ENCODE measurements at places on chromosomes 5 and 9.

DNA sequence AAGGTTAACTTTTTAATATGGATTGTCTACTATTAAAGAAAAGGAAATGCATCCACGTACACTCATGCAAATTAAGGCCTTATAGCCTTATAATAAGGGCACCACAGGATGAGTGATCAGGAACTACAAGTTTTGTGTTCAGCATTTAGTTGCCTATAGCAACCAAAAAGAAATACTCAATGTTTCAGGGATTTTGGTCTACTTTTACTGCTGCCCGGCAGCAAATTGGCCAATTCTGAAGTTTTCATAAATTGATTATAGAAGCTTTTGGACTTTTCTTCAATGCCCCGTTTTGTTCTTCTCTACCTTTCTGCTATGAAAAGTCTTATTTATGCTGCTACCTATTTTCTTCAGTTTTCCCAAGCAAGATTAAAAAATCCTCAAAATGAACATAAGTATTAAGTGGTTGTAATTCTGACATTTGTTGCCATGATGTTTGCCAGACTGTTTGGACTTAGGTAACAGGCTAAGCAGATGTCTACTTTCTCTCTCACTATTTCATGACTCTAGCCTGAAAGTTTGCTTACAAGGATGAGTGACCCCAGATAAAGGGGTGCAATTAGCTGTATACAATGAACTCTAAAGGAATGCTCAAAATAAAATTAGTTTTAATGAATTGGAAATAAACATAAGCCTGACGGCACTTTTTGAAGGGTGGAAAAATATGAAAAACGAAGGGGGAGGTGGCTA, 391.5 kb upstream of the DAB2 start:
- DNase-seq, result no peak

DNA sequence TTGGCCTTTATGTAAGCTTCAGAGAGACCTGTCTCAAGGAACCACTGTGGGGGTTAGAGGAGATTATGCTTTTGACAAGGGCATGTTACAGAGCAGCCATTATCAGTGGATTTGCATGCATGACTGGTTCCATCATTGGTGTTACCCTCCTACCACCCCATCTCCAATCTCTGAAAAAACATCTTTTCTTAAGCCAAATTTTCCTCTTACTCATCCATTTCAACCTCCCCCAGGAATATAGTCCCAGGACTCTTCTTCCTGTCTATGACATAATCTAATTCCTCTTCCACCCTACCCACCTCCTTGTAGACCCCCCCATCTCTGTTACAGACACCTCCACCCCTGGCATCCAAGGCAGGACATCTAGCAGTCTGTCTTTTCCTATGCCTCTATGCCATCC, 33.1 kb upstream of the ADRB2 start:
- no peak for DNase-seq

DNA sequence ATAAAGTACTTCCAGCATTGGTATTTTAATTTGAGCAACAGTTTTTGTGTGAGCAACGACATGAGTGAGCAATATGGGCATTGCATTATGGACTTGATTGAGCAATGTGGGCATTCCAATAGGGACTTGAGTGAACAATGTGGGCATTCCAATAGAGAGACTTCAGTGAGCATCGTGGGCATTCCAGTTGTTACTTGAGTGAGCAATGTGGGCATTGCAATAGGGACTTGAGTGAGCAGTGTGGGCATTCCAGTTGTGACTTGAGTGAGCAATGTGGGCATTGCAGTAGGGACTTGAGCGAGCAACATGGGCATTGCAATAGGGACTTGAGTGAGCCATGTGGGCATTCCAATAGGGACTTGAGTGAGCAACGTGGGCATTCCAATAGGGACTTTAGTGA, 52.2 kb downstream of the ZCCHC7 start:
- no peak for DNase-seq

GRCh38 chr5:61534481-61535267, 202.6 kb downstream of the ZSWIM6 start:
- no peak for DNase-seq

GRCh38 chr9:133710661-133711427, 27.3 kb downstream of the SARDH start:
- peak; percentile 29 for DNase-seq

DNA sequence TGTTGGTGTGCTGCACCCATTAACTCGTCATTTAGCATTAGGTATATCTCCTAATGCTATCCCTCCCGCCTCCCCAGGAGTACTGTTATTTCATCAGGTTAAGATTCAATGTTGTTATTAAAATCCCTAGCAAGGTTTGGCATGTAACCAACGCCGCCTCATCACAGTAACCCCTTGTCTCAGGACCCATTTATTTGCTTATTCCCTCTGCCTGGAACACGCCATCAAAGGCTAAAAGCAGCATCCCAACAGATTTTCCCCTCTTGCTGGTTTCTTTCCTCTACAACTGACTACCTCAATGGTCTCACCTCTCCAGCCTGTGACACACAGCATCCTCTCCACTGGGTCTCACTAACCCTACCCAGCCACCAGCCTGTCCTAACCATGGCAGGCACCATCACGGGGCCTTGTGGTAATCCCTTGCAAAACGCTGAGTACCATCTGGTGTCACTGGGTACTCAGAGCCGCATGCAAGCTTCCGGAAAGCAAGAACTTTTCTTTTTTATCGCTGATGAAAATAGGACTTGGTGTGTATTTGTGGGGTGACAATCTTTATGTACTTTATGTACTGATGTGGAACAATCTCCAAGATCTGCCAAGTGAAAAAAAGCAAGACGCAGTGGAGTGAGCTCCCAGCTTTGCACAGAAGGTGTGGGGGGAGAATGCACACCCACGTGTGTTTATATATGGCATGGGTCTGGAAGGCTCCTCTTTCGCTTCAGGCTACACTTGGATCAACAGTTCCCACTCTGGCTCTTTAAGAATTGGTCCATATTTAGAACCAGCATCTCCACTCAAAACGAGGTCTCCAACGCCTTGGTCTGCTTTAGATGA, 6.1 kb downstream of the RPS14 start:
- DNase-seq, result no peak

GRCh38 chr5:133358271-133358670, 254.1 kb downstream of the FSTL4 start:
- no peak for DNase-seq

DNA sequence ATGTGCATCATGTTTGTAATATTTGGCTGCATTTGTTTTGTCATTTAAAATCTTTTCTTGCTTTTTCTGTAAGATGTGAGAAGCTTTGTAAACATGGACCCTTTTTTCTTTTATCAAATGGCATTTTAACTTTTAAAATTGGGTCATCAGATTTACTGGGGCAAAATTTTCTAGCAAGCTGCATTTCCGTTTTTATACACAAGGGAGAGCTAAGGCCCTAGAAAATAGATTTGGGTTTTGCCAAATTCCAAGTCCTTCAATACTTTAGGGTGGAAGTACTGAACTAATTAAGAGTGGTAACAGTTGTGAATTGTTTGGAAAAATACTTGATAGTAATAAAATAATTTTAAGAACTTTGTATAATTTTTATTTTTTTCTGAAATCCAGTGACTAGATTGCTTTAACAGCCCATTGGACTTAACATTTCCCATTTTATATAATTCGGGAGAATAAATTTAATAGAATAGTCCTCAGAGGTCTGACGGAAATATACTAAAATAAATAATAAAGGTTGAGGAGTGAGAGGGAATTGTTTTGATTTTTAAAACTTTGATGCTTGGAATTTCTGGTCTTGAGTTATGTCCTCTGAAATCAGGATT, 117.4 kb downstream of the SMARCA2 start:
- no peak for DNase-seq

- no peak for DNase-seq
These were observed 226.8 kb upstream of the IRX4 start for GRCh38 chr5:2109566-2109965.

- no peak for DNase-seq
These were observed 104.4 kb downstream of the EGFLAM start for GRCh38 chr5:38362713-38363112.

- no peak for DNase-seq
These were observed 189.5 kb downstream of the LURAP1L start for GRCh38 chr9:12964271-12964670.

- DNase-seq, result no peak
These were observed 5.4 kb downstream of the ROPN1L start for GRCh38 chr5:10447041-10447440.

DNA sequence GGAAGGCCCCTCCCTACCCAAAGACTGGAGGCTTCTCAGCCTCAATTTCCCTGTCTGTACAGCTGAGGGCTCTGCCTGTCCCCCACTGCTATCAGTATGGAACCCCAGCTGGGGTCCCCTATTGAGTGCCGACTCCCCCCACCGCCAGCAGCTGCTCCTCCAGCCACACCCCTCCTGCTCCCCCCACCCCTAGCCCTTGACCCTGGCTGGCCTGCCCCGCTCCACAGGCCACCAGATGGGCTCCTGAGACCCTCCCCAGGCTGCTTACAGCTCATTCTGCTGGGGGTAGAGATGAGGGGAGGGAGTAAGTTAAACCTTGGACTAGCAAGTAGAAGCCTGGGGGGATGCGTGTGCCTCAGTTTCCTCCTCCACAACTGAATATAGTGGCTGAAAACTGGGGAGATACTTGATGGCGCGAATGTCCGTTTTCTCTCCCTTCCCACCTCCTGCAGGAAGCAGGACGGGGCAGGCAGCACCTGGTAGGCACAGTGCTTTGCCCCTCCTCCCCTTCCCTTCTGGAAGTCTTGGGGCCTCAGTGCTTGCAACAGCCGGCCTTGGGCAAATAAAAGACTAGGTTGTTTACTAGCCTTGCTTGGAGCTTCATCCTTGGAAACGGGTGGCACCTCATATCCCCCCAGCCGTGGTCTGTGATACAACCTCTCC, 19.1 kb downstream of the URM1 start:
- DNase-seq, result no peak

DNA sequence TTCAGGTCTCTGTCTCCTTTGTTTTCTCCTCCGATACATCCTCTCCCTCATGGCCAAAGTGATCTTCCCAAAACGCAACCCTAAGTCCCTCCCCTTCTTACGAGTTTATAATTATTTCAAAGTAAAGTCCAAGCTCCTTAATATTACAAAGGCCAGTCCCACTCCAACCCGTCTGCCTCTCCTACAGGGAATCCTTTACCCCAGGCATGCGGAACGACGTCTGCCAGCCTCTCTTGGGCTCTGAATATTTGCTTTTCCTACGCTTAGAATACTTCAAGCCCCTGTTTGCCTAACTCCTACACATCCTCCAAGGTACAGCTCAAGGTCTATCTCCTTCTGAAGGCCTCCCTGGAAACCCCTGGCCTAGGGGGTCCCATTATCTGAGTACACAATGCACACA, 246.4 kb downstream of the SLIT3 start:
- no peak for DNase-seq

- no peak for DNase-seq
These were observed 36.2 kb downstream of the NFIB start for GRCh38 chr9:14277761-14278160.

DNA sequence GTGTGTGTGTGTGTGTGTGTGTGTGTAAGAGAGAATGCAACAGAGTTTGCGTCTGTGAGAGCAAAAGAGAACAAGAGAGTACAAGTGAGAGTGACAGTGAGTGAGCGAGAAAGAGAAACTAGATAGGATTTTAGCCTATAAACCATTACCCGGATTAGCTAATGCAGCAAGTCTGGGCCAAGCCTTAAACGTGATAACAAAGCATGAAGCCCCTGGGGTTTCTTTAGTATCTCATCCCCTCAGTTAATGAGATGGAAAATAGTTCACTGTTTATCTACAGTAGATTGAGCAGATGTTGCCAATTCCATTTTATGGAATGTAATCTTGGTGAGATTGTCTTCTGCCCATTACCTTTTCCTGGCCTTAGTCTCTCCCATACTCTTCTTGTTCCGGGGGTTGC, 114.5 kb downstream of the MAT2B start:
- DNase-seq, result no peak

- DNase-seq, result no peak
These were observed 49.2 kb downstream of the EBF1 start for GRCh38 chr5:159050316-159051143.

- DNase-seq, result no peak
These were observed 20.1 kb downstream of the ATOX1 start for GRCh38 chr5:151738125-151738848.

GRCh38 chr5:1175015-1175414, 26.4 kb upstream of the SLC6A19 start:
- DNase-seq, result no peak

DNA sequence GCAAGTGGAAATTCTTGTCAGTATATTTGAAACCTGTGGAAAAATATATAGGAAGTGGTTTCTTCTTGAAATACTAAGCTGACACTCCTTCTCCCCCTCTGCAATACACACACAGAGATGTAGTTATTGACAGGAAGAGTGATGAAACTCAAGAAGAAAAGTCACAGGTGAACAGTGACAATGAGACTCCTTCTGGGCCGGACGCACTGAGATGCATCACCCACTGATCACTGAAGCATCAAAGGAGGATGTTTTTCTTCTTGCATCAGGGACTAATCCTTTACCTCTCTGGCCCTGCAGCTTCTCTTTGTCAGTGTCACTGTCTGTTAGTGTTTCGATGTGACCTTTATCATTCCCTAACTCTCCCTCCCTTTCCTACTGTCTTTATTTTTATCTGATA, 1864.2 kb upstream of the C9orf72 start:
- no peak for DNase-seq

GRCh38 chr5:34802834-34803563, 36.0 kb upstream of the TTC23L start:
- no peak for DNase-seq

DNA sequence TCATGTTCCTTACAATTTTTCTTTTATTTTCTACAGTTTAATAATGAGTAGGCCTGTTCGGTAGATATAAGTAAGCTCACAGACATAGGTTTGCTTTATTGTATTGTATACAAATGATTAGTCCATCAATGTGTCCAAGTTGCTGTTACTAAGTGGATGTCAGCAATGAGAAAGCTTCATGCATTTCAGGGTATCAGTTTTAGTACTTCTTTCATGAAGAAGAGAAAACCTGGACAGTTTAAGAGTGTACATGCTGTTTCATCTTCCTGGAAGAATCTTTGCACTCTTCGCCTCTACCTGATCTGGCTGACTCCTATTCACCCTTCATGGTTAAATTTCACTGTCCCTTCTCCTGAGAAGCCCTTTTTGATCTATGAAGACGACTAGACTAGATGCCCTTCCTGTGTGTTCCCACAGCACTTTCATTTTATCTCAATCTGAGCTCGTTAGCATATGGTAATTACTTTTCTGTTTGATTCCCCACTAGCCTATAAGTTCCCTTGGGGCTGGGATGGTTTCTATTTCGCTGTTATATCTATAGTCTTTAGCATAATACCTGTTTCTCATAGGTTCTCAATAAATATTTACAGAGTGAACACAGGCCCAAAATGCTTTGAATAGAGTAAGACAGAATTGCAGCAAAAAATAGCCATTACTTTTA, 70.7 kb downstream of the CETN3 start:
- DNase-seq, result no peak

- no peak for DNase-seq
These were observed 20.3 kb upstream of the RIC1 start for GRCh38 chr9:5608298-5609225.

- DNase-seq, result peak; percentile 56
These were observed 22.8 kb upstream of the FOXB2 start for GRCh38 chr9:76996700-76997099.

Data from urothelium cell line (cell line).